ENCODE measurements at places on chromosomes 12 and 14.

DNA sequence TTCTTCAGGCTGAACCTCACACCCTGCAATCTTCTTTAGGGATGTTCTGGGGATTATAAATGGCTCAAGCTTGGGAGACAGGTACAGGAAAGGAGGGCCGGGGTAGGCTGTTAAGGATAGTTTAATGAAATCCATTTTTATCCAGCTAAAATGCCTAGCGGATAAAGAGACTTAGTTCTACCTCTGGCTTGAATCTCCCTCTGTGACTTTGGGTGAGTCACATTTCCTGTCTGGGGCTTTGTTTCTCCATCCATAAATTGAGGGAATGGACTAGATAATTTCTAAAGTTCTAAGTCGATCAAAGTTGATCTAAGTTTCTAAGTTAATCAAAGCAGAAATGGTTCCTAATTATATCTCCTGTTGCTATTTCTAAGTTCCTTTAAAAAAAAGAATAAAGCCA, 319.6 kb upstream of the E2F7 start:
- DNase-seq = no peak

DNA sequence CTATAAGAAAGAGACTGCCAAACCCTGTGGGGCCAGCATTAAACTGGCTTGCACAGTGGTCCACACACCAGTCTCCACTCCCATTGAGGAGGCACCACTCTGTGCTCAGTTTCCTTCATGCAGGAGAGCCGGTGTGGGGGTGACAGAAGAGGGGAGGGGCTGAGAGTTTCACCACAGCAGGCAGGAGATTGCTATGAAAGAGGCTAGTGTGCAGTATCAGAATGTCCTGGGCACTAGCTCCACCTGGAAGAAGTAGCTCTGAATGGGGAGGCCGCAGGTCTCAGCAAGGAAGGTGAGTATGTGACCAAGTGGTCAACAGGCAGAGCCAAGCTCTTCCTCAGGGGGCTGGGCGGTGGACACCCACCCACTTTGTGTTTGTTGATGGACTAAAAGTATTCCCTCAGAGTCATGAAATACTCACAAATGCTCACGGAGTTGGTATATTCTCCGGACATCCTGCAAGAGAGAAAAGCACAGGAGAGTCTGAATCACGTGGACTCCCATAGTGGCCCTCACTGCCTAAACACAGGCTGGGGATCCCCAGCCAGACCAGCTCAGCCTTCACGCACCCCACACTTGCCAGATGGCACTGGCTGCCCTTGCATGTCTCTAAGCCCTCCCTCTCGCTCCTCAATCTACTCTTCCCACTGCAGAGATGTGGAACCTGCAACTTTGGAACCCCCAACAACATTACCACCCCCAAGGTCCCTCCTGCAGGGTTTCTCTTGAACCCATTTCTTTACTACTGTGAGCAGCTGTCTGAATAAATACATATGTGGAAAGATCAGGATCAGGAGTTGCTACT, 7.8 kb upstream of the KRT72 start:
- no peak for DNase-seq

GRCh38 chr12:51687614-51688013, 96.6 kb downstream of the SCN8A start:
- DNase-seq = no peak

DNA sequence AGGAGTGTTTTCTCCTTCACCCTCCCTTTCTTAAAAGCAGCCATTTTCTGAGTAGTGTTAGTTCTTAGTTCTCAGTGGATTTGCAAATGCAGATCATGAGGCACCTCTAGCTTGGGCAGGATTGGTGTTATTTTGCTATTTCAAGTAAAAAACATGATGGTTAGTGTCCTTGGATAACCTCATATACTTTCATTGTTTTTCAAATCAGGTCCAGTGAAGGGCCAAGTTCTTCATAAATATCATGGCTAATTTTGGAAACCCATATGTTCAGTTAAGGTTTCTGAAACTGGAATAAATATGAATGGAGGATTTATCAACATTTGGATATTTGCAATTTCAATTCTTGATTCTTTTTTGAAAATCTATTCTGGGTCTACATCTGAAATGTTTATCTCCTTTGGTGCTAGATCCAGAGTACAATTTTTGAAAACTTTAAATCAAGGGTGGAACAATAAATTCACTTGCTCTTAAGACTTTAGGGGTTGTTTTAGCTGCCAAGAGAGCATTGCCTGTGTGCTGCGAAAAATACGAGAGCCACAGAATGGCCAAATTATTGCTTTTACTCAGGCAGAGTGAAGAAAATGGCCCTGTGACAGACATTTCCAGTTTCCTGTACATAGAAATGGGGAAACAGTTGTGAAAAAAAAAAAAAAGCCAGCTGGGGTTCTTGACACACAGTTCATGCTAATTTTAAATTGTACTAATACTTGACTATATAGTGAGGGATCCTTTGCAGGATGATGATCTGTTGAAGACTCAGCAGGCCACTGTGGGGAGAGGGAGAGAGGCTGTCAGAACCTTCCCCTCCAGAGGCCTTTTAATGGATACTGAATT, 104.6 kb downstream of the BICD1 start:
- no peak for DNase-seq

DNA sequence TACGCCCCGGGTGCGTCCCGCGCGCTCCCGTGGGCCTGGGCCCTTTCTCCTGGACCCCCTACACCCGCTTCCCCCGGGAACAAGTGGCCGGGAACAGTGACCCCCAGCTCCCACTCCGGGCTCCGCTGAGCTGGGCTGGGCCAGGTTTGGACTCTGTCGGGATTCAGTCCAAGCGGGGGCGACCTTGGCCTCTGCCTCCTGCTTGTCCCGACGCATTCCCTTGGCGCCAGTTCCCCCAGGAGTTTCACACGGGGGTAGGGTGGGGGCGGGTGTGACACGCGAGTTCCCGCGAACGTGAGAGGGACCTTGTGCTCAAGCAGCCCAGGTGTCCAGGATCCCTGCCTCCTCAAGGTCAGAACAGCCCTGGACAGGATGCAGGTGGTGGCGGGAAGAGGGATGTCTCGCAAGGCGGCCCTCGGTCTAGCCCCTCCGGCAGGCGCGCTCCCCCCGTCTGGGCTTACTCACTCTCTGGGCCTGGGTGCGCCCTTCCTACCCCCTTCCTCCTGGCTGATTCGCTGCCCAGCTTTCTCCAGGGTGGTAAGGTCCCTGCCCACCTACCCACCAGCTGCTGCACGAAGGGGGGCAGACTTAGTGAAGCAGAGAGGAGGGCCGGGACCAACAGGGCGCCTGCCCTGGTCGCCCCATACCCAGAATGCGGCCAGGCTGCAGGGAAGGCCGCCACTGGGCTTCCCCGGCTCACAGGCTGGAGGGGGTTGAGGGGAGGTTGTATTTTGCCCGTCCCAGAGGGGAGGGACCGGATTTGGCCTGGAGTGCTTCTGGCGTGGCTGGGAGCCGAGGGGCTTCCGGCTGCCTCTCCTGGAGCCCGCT, 862 bp downstream of the CRIP2 start:
- no peak for DNase-seq

DNA sequence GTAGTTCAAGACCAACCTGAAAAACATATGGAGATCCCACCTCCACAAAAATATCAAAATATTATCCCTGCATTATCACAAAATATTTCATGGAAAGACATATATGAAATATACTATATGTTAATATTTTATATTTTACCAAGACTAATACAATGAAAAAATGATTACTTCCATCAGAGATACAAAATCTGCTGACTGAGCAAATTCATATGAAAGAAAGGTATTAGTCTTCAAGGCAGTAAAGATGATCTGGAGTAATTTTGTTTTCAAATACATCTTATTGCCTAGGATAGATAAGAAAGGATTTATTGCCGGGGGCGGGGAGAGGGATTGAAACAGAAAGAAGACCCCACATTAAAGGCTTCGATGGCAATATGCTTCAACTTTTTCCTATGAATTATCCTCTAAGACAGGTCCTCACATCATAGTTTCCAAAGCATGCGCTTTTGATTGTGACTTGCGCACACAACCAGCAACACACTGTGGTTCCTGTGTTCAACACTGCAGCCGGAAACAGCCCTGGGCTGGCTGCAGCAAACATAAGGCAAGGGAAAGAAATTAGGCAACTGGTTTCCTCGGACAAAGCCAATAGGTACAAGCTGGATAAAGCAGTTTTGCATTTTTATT, 83.2 kb downstream of the SPPL3 start:
- no peak for DNase-seq

DNA sequence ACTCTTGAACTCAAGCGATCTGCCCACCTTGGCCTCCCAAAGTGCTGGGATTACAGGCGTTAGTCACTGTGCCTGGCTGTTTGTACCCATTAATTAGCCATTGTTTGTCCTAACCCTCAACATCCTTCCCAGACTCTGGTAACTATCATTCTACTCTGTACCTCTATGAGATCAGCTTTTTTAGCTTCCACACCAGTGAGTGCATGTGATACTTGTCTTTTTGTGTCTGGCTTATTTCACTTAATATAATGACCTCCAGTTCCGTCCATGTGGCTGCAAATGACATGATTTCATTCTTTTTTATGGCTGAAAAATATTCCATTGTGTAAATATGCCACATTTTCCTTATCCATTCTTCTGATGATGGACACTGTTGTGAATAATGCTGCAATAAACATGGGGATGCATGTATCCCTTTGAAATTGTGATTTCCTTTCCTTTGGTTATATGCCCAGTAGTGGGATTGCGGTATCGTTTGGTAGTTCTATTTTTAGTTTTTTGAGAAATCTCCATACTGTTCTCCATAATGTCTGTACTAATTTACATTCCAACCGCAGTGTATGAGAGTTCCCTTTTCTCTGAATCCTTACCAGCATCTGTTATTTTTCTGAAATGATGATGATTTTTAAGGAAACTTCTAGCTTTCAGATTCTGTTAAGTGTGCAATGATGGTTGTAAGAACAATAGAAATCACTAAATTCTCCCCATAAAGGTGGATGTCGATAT, 6.7 kb upstream of the PPP4R3A start:
- no peak for DNase-seq

All from stimulated activated CD4-positive, alpha-beta T cell treated with anti-CD3 and anti-CD28 coated beads, TNF-alpha, amount 100 ng/mL, for 1 hour (primary cell).